ENCODE measurements at places on chromosomes 7 and 10.

- no peak for DNase-seq
Measured at GRCh38 chr10:13956826-13957225, 370.1 kb downstream of the PRPF18 start.

DNA sequence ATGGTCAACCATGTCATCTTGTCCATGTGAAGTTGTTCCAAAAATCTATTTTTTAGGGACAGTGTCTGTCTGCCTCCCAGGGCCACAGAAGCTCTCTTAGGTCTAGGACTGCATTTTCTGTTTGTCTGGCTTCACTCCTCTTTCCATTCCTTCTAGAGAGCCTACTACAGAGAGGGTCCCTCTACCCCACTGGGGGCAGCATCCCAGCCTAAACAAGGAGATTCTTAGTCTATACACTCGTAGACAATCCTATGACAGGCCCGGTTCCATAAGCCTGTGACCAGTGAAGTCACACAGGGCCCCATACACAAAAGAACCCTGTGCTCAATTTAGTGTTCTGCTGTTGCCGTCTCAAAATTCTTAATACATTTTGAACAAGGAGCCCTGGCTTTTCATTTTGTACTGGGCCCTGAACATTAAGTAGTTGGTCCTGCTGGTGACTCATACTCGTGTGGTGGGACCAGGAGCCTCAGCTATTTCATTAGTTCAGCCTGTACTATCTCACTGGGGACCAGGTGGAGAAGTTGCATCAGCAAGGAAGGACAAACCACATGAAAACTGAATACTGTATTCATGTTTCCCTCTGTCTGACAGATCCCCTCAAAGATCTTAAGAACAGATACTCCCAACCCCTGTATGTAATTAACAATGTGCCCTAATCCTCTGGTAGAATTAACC is 23.5 kb upstream of the FAM180A start:
- DNase-seq, result no peak

- DNase-seq, result no peak
Measured at GRCh38 chr7:77734659-77735421, 38.6 kb downstream of the RSBN1L start.

GRCh38 chr7:112431803-112432202 is 18.5 kb upstream of the IFRD1 start:
- no peak for DNase-seq

DNA sequence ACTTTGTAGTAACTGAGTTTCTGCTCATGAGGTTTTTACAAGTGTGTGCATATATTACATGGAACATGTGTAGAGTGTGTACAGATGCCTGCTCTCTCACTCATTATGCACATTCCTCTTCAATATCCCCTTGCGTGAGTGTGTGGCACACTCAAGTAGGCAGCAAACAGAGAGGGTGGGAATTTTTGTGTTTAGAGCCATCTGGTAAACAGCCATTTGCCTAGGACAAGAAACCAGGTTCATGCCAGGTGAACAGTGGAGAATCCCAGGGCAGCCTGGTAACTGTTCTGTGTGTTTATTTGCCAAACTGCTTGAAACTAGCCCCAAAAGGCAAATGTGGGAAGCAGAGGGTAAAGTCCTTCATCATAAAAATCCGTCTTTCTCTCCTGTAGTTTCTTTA is 19.9 kb downstream of the FBXW4 start:
- no peak for DNase-seq

DNA sequence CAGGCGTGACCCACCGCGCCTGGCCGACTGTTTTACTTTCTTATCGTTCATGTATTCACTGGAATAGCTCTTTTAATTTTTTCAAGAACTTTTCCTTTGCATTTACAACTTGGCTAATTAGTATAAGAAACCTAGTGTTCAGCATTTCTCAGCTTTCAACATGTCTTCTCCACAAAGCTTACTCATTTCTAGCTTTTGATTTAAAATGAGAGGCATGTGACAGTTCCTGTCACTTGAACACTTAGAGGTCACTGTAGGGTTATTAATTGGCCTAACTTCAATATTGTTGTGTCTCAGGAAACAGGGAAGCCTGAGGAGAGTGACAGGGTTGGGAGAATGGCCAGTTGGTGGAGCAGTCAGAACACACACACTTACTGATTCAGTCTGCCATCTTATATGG is 125.1 kb upstream of the GPR22 start:
- DNase-seq, result no peak

DNA sequence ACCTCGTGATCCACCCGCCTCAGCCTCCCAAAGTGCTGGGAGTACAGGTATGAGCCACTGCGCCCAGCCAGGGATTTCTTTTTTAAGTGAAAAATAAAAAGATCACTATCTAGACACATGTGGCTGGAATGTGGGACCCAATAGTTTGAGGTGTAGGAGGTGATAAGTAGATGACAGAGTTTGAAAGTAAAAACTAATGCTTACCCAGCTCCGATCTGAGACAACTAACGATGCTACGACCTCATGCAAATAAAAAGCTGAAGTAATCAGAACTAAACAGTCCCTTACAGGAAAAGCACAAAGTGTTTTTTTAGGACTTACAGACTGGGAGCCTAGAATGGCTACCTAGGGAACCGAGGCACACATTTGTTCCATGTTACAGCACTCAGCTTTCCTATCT is 23.0 kb downstream of the PCGF6 start:
- DNase-seq, result no peak

GRCh38 chr10:88385601-88386203 is 197.4 kb downstream of the RNLS start:
- DNase-seq, result peak; percentile 10

- DNase-seq, result no peak
Measured at GRCh38 chr7:14073543-14073942, 84.1 kb upstream of the ETV1 start.

GRCh38 chr7:94901981-94902380 is 5.4 kb upstream of the PPP1R9A start:
- no peak for DNase-seq

- DNase-seq, result no peak
Measured at GRCh38 chr7:151505433-151505832, 14.3 kb downstream of the RHEB start.

GRCh38 chr10:91453535-91453934 is 43.4 kb downstream of the HECTD2 start:
- DNase-seq, result no peak

- no peak for DNase-seq
Measured at GRCh38 chr7:84232646-84233045, 38.1 kb upstream of the SEMA3A start.

DNA sequence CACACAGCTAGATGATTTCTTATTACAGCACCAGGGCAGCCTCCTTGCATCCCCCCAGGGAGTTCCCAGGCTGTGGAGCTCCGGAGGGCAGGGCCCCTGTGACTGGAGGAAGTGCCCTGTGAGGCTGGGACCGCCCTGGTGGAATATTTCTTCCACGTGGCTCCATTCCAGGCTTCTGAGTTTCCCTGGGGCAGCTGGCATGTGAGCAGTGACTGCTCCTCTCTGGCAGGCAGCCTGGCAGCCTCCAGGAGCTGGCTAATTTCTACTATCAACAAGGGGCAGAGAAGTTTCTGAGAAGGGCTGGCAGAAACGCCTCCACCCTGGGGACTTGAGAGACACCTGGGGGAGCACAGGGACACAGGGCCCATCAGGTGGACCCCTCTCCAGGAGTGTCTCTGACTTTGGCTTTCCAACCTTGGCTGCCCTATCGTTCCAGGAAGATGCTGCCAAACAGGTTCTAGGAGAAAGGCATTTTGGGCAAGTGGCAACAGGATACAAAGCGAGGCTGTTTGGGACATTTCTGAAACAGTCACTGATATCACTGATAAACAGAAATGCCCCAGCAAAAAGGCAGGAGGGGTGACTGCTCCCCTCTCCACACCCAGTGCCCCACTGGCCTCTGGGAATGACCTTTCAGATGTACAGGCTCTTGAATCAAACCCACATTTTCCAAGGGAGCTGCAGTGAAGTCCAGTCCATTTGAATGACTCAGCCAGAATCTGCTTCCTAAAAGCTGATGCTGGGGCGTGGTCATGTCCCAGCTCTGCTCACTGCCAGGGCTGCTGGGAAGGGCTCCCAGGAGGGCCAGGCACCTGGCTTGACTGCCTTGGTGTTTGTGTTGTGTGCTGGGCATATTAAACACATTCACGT is 16.1 kb downstream of the MYOF start:
- DNase-seq, result no peak

GRCh38 chr10:33193057-33193700 is 141.3 kb downstream of the NRP1 start:
- peak; percentile 84 for DNase-seq

GRCh38 chr10:59075576-59075975 is 100.9 kb upstream of the PHYHIPL start:
- DNase-seq, result no peak

DNA sequence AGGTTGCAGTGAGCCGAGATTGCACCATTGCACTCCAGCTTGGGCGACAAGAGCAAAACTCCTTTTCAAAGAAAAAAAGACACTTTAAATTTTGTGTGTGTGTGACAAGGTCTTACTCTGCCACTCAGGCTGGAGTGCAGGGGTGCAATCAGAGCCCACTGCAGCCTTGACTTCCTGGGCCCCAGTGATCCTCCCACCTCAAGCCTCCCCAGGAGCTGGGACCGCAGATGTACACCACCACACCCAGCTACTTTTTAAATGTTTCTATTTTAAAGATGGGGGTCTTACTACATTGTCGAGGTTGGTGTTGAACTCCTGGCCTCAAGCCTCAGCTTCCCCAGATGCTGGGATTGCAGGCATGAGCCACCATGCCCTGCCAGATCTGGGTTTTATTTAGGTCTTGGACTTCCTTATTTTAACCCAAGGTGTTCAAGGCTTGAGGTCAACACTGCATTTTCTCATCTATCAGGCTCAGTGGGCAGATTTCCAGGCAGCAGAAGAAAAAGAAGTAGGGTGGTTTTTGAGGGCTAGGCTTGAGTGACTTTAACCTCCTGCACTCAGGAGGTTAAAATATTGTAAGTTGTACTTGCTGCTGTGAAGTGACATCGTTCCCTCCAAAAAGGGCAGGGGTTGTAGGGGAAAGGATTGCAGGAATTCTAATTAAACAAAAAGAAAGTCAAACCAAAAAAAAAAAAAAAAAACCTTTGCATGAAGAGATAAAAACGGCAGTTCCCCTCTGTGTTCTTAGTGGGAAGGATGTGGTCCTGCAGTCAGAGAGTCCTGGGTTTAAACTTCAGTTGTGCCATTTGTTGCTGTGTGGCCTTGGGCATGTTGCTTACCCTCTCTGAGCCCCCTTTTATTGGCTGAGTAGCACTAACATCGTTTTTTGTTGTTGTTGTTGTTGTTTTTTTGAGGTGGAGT is 71.5 kb downstream of the CARD11 start:
- no peak for DNase-seq

GRCh38 chr10:43046288-43046991 is 30.4 kb upstream of the RET start:
- no peak for DNase-seq

DNA sequence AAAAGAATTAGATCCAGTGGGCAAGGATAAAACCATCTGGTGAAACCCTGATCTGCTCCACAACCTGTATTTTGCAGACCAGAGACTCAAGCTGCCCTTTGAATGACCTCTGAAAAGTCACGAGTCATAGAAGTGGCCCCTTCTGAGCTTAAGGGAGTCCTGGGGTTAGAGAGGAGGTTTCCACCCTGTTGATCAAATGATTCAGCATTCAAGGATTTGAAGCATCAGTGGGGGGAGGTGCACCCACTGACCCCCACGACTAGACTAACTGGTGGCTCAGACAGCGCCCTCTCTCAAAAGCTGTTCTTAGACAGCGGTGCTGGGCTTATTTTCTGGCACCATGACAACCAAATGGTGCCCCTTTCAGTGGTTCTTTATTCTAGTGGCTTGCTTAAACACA is 44.3 kb downstream of the PLCE1 start:
- DNase-seq, result no peak

GRCh38 chr10:131419797-131420196 is 108.3 kb upstream of the TCERG1L start:
- no peak for DNase-seq

DNA sequence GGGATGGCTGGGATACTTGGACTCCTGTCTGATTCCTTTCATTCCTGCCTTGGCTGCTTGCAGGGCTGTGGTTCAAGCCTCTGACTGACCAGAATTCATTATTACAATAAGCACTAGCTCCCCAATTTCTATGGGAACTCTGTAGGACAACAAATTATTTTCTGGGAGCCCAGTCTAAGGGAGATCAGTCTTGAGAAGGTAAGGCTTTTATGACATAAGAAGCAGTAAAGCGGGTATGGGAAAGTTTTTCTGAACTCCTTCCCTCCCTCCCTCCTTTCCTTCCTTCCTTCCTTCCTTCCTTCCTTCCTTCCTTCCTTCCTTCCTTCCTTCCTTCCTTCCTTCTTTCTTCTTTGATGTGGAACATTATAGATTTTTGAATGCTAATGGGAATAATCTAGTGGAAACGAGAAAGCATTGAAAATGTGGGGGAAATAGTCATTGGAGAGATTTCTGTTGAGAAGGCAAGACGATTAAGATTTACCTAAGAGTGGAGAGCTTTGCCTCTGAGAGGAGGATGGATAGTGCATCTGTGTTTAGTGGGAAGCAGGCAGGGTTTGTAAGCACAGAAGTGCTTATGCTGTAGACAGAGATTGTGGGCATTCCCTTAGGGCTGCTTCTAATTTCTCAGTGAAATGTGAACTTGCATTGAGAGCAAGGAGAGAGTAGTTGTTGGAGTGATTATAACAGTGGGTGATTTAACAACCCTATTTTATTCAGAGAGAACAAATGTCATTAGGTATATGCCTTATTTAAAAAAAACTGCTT is 201.5 kb downstream of the DNAJB9 start:
- no peak for DNase-seq

DNA sequence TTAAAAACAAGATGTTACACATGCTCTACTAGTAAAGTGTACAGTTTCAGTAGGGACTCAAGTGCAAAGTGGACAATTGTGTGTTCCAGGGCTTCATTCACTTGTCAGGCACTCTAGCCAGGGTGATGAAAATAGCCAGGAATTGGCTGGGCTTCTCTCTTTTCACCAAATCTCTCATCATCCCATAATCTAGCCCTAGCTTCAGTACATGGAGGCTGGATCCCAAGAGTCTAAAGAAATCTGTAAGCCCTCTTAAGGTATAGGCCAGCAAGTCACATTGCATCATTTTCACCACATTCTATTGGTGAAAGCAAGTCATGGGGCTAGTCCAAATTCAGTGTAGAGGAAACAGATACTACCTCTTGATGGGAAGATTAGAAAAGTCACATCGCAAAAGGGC is 47.3 kb upstream of the C1GALT1 start:
- no peak for DNase-seq

GRCh38 chr10:124996854-124997215 is 54.9 kb downstream of the ZRANB1 start:
- DNase-seq, result no peak

- no peak for DNase-seq
Measured at GRCh38 chr7:21984042-21984441, 38.3 kb upstream of the CDCA7L start.

- no peak for DNase-seq
Measured at GRCh38 chr10:76453997-76454396, 1022.6 kb downstream of the LRMDA start.

DNA sequence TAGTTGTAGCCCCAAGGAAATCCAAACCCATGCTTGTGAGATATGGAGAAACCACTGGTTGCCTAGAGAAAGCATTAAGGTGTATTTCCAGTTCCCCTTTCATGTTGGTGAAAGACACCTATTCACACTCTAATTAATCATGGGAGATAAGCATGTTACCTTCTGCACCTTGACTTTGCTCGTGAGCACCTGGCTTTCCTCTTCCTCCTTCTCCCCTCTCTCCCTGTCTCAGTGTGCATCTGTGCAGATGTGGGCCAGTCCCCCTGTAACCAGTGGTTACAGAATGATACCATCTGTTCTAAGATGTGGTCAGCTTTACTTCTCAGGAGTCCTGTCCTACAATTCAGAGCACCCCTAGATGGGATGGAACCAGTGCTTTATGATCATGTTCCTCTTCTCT is 160.6 kb downstream of the LCOR start:
- DNase-seq, result no peak

- DNase-seq, result no peak
Measured at GRCh38 chr10:123160311-123160980, 6.2 kb downstream of the BUB3 start.

Measured in activated CD4-positive, alpha-beta T cell treated with anti-CD3 and anti-CD28 coated beads for 4 hours (primary cell).